Cardiac fibroblast (primary cell): ENCODE measurements at places on chromosomes 5 and 9.

DNA sequence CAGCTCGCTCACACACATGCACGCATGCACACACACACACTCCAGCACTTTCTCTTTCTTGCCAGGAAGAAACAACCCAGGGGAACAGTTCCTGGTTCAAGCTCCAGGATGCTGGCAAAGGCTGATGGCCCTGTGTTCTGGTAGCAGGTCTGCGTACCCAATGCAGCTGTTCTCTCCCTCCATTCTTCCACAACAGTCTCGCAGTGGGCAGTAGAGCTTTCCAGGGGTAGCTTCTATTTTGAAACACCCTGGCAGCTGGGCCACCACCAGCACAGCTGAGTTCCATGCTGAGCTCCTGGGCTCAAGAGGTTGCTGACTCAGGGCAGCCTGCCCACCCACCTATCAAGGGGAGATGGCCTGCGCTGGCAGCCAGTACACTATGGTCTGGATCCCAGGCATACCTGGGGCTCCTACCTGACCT, 4.7 kb downstream of the VDAC1 start:
- DNase-seq, result peak; percentile 35

DNA sequence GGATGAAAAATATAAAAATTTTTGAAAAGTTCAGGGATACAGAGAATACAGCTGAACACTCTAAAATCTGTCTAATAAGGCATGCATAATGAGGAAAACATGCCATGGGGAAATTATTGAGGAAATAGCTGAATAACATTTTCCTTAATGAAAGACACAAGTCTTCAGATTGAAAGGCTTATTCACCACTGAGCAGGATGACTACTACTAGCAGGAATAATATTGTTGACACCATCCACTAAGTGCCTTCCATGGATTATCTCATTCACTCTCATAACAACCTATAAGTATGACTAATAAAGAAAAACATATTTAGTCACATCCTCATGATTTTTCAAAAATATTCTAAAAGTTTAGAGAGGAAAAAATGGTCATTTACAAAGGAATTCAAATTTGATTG, 96.7 kb upstream of the FER start:
- no peak for DNase-seq

DNA sequence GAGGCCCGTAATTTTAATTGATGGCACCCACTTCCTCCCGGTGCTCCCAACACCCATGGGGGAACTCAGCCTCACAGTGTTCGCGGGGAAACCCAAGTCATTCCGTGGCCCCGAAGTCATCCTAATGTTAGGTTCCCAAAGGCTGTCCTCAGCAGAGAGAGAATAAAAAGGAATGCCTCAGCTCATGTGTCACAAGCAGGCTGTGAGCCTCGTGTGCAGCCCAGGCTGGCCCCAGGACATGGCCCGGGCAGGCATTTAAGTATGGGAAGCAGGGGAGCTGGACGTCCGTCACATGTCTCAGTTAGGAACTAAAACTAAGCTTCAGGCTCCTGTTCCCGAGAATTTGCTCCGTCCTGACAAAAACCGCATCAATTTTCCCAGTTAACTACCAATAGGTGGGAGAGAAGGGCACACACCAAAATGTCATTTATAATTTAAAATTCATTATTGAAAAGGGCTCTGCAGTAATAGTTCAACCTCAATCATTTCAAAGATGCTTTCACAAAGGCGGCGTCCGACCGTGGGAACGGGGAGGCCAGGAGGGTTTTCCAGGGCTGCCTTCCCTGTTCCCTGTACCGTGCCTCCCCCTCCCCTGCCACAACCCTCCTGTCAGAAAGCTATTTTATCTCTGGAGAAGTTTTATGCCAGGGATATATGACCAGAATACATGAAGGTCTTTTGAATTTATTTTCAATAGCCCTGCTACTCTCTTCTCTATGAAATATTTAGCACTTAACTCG, 137.3 kb downstream of the FSTL4 start:
- DNase-seq, result no peak

DNA sequence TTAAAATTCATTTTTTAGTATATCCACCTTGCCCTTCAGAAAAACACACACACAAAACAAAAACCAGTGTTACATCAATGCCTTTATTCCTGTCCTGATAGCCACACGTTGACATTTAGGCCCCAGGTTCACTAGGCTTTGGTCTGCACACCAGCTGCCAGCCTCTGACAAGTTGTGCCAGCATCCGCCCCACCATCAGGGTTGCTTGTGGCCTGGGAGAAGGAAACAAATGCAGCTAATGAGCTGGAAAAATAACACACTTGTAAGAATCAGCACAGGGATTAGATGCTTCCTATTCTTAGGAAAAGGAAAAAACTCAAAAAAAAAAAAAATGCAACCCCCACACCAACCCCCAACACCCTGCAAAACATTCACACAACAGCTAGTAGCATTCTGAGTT, 404.0 kb upstream of the GRIA1 start:
- DNase-seq, result no peak

GRCh38 chr5:141814064-141814964, 63.9 kb downstream of the PCDH1 start:
- peak; percentile 35 for DNase-seq

- peak; percentile 47 for DNase-seq
Observed at GRCh38 chr9:4964540-4964939, 20.5 kb upstream of the JAK2 start.

- no peak for DNase-seq
Observed at GRCh38 chr5:19169426-19169825, 818.6 kb downstream of the CDH18 start.
